ENCODE measurements at places on chromosomes 6 and 20.

DNA sequence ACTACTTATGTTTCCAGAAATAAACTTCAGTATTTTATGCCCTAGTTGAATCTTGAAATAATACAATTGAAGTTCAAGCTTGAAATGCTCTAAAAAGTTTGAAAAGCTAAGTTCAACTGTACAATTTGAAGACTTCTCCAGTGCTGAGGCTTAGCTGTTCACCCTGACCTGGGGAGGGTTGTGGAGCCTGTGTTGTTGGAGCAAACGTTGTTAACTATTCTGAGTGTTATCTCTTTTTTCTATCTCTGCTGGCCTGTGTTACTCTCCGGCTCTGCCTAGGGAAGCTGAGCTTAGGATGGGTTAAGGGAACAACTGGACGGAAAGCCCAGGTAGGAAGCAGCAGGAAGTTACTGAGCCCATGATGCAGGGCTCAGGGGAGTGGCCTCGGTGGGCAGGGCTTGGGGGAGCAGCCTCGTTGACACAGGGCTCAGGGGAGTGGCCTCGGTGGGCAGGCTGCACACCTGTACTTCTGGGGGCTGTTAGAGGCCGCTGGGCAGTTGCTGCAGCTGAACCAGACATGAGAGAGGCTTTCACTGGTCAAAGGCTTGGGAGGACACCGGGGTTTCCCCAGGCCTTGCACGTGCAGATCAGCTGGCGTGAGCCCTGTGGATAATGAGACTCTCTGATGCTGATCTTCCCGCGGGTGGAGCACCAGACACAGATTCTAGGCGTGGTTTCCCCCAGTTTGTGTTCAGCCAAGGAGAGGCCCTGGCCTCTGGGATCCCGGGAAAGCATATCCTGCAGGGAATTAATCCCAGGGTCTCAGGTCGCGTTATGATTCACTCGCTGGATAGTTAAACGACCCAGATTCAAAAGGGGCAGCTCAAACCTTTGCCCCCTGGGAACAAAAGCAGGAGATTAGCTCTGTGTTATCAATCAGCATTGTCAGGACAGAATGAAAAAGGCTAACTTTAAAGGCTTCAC is 58.9 kb downstream of the ERMARD start:
- DNase-seq: no peak

DNA sequence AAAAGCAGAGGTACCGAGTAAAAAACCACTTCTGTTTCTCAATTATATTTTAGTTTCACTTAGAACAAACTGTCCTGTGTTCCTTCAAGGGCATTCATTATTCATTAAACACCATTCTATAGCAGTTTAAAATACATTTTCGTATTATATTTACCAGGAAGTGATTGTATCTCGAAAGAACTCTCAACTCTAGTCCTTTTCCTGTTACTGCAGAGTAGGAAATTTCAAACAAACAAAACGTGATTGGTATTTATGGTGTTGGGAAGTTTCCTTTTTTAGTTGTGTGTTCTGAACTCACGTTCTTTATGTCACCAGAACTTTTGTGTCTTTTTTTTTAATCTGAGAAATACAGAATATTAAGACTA is 139.5 kb upstream of the BTBD3 start:
- no peak for DNase-seq

DNA sequence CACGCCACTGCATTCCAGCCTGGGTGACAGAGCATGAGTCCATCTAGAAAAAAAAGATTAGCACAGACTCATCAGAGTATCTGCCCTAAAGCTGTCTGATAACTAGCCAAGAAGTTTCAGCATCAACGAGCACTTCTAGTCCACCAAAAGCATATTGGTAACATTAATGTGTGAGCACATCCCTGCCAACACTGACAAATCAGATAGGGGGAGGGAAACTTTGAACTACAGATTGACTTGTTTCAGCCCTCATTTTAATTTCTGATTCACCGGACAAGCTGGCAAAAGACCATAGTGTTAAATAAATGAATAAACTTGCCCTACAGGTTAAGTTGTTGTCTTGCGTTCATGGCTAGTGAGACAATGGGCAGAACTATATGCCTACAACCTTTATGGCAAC is 7.7 kb upstream of the SEC63 start:
- DNase-seq: no peak

DNA sequence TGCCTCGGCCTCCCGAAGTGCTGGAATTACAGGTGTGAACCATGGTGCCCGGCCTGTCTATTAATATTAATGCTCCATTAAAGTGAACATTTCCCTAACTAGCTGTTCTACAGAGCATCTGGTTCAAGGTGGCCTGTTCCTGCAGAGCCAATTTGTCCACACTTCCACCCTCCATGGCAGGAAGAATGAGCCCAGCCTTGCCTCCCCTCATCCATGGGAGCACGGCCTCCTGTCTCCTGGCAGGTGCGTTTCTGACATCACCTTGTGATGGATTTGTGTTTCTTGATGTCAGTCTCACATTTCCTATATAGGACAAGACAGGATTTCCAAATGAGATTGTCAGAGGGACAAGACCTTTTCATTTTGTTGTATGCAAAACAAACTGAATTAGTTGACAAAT is 105.7 kb upstream of the FRMD1 start:
- no peak for DNase-seq

- no peak for DNase-seq
These were observed 73.0 kb upstream of the BCLAF1 start for GRCh38 chr6:136362421-136363356.

DNA sequence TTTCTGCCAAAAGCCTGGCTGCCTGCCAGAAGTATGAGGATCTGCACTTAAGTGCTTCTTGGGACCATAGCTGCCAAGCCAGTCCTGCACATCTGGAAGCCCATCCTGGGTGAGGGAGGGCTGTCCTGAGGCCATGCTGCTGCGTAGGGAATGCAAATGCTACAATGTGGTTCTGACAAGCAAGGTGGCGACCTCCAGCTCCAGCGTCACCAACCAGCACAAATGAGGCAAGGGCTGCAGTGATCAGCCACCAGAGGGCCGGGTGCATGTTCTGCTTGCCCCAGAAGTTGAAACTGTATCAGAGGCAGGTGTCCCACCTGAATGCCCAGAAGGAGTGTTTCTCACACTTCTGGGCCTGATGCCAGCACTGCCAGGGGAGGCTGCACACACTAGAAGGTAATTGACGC is 99.1 kb upstream of the KCNQ5 start:
- DNase-seq: peak; percentile 16

DNA sequence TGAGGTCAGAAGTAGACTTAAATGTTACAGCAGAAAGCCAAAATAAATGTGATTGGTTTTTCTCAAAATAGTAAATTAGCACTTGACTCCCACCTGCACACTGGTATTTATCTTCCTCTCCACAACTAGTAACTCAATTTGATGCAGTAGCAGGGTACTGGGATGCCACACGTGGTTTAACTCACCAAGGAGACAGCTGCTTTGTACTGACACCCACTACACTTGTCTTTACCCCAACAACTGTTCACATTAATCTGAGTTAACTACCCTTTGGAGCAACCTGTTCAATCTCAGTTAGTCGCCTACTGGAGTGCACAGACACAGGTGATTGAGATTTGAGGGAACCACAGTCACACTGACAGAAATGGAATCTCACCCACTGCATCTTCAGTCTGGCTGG is 242.1 kb downstream of the PRKN start:
- DNase-seq: no peak

GRCh38 chr20:22160101-22160652 is 424.2 kb downstream of the FOXA2 start:
- peak; percentile 16 for DNase-seq

- no peak for DNase-seq
These were observed 891 bp upstream of the GHRH start for GRCh38 chr20:37262505-37262904.

- DNase-seq: no peak
These were observed 239.8 kb downstream of the CDC5L start for GRCh38 chr6:44627091-44627882.

GRCh38 chr20:36344517-36345132 is 38.5 kb downstream of the DLGAP4 start:
- DNase-seq: peak; percentile 92

GRCh38 chr20:47178277-47178676 is 178.2 kb downstream of the ZMYND8 start:
- DNase-seq: no peak

- no peak for DNase-seq
These were observed 49.9 kb upstream of the TMEM30A start for GRCh38 chr6:75334266-75335040.

DNA sequence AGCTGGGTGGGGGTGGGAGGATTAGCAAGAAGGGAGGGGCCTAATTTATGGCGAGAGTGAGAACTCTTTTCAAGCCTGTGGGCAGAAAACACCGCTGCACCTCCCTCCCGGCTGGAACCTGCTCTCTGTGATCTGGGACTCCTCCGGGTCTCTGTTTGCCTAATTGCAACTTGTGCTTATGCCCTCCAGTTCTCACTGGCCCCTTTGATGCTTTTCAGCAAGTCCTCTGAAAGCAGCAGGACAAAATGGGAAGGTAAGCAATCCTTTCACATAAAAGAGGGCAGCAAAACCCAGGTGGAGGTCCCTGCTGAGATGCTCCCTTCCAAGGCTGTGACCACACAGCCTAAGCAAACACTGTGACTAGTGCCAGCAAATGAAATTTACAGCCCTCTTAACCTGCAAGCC is 523.0 kb upstream of the FLRT3 start:
- no peak for DNase-seq

DNA sequence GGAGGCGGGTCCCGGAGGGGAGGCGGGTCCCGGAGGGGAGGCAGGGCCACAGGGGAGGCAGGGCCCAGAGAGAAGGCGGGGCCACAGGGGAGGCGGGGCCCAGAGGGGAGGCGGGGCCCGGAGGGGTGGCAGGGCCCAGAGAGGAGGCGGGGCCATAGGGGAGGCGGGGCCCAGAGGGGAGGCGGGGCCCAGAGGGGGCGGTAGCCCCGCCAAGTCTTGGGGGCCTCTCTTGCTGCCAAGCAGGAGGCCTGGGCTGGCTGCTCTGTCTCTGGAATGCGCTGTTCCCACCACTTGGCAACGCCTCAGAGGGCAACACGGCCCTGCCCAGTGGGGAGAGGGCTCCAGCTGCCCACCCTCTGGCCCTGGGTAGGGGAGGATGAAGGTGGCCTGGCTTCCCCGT is 80.5 kb downstream of the YTHDF1 start:
- no peak for DNase-seq

GRCh38 chr20:50003253-50003656 is 20.5 kb downstream of the SNAI1 start:
- no peak for DNase-seq

DNA sequence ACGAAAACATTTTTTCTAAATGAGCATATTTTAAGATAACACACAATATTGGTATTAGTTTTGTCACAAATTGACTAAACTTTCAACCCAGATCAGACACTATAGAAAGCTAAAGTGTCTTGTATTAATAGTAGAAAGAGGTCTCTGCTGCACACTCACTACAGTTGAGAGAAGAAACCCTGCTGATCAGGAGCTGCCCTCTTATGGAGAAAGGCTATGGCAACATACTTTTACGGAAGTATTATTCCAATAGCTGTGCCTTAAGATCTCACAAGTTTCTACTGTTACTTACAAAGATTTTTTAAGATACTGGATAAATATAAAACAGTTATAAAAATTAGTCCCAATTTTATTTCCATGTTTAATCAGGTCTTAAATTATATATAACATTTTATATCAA is 155.7 kb downstream of the RIMS1 start:
- DNase-seq: peak; percentile 20

- no peak for DNase-seq
These were observed 259.4 kb downstream of the TMEM242 start for GRCh38 chr6:157063923-157064322.

DNA sequence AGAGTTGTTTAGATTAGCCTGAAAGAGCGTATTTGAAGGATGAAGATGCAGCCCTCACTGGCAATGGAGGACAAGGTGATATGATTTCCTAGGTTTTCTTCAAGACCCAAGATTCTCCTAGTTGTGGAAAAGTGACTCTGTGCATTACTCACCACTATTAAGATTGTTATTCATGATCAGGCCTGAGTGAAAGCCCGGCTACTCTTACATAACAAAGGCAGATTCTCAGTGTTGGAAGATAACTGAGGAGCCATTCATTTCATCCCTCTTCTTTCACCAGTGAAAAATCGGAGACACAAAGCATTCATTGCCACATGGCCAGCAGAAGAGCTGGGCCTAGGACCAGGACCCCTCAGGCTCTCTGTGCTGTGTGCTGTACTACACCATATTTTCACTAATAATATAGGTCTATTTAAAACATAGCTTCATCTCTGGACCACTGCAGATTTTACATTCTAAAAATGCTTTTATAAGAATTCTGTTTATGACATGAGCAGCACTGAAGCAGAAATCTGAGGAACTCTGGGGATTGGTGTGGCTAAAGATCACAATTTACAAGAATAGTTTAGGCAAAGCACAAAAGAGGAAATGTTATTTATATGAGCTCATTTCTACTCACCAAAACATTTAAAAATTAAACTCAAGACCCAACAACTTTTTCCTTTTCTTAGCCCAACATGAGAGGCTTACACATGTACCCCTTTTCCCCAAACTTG is 181.9 kb upstream of the CCN2 start:
- no peak for DNase-seq

- DNase-seq: no peak
These were observed 182.3 kb downstream of the KIF16B start for GRCh38 chr20:16390991-16391390.

DNA sequence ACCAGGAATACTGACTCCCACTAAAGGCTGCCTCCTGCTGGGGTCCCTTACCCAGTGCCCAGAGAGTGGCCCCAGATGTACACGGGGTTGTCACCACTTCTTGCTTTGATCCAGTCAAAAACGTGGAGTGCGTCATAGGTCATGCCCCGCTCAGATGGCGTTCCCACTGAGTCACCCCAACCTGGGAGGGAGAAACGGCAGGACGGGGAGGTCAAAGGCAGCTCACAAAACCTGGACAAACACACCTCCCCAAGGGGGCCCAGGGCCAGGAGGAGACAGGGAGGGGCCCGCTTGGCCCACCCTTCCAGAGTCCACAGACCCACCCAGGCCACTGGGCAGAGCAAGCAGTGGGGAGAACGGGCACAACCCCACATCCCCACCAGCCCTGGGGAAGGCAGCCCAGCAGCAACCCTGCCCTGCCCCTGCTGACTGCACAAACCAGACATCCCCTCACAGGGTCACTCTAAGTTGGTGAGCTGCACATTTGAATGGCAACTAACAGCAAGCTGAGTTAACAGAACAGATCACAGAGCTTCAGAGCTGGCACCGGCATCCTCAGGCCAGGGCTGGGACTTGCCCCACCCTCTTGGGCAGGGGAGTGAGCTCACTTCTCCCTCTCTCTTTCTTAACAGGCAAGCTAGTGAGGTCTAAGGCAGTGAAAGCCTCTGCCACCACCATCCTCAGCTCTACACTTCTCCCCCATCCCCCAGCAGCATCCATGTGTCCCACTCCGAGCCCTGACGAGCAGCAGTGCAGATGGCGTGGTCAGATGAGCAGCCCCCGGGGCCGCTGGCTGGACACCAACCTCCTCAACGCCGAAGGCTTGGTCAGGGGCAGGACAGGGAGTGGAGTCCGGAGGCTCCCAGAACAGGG is 61.7 kb downstream of the PYGB start:
- no peak for DNase-seq

GRCh38 chr6:148864941-148865340 is 118.1 kb downstream of the UST start:
- no peak for DNase-seq

DNA sequence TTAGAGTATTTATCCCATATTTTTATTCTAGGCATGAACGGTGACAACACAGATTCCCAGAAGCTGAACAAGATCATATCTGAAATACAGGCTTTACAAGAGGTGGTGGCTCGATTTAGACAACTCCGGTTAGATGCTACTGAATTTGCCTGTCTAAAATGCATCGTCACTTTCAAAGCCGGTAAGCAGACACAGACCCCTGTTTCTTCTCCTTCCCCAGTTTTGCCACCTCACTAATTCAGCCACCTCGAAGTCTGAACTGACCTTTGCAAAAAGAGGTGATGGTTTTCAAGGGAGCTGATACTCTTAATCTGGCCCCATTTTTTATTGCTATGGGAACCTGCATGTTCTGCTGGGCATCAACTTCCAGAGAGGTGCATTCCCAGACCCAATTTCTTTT is 15.0 kb downstream of the NR2E1 start:
- no peak for DNase-seq
